Mesenchymal stem cell (in vitro differentiated cells and primary cell): ENCODE measurements at places on chromosomes 3 and 15.

DNA sequence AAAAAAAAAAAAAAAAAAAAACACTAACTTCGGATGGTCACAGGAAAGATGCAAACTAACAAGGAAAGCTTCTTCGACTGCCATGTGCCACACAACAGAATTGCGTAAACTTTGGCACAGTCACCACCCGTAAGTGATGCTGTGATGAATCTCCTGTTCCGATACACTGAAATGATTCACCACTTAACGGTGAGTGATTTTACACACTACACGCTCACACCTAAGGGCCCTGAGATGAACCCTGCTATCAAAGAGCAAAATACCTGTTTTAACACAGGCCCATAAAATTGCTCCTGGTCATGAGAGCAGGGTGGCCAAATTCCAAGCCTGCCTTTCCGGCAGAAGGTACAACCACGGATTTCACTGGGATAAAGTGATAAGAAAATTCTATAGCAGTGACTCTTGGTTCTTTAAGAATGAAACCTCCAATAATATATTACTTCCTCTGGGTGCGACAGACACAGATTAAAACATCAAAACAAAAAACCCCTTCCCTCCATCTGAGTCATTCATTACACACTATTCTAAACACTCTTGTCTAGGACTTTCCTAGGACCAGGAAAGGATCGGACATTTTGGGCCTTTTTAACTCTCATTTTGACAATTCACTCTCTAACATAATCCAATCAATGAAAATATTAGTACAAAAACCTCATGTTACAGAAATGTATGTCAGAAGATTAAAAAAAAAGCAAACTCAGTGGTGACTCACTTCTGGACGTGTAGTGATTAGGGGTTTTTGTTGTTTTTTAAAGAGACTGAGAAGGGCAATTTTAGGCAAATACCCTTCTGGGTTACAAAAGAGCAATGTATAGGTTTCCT, 28.3 kb downstream of the LRIG1 start:
- no peaks in the 10 kb centered on the region for H3K27me3 ChIP-seq
- DNase-seq = peak; percentile 87
- no peaks in the 10 kb centered on the region for H3K36me3 ChIP-seq
- peak overlapping the region; percentile 47 for H3K4me3 ChIP-seq
- peak overlapping the region; percentile 46 for H3K27ac ChIP-seq

- H3K27me3 ChIP-seq = no peaks in the 10 kb centered on the region
- peaks cover 54% of the 10 kb centered on the region for H3K4me1 ChIP-seq
- H3K4me3 ChIP-seq = no peak overlapping the region
Measured at GRCh38 chr15:78992416-78993256, 47.8 kb upstream of the CTSH start.

GRCh38 chr15:36844534-36844998, 255.8 kb downstream of the MEIS2 start:
- no peaks in the 10 kb centered on the region for H3K4me1 ChIP-seq
- peak; percentile 63 for DNase-seq
- no peak overlapping the region for H3K4me3 ChIP-seq
- H3K36me3 ChIP-seq = no peaks in the 10 kb centered on the region

DNA sequence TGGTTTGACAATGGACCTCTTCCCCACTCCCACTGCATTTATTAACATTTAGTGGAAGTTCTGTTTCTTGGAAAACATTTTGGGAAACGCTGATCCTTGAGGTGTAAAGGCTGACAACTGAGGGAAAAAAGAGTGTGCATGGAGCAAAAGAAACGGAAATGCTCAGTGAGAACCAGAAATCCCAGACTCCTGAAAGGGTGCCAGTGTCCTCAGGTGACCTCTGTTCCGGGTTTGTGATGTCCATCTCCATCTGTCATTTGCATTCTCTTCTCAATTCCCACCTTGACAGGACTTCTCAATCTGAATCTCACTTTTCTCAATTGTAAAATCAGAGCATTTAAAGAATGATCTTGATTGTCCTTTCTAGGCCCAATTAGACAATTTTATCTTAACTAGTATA, 71.1 kb upstream of the FAM3D start:
- no peaks in the 10 kb centered on the region for H3K36me3 ChIP-seq
- no peaks in the 10 kb centered on the region for H3K4me1 ChIP-seq
- H3K27me3 ChIP-seq = no peaks in the 10 kb centered on the region
- no peak overlapping the region for H3K27ac ChIP-seq
- no peak for DNase-seq

- H3K27me3 ChIP-seq = no peaks in the 10 kb centered on the region
- peak within 1 kb of the TSS; percentile 97 for H3K27ac ChIP-seq
- H3K36me3 ChIP-seq = peaks cover 9% of the 10 kb centered on the region
- DNase-seq = peak; percentile 92
- peak within 1 kb of the TSS; percentile 78 for H3K4me3 ChIP-seq
Measured at GRCh38 chr15:40340740-40341400, at the start of gene CCDC9B. Gene CCDC9B (minus strand): TSS chr15:40340939. CDS start chr15:40340819, 120 bp downstream.

- H3K36me3 ChIP-seq = no peaks in the 10 kb centered on the region
- H3K4me1 ChIP-seq = peaks cover 1% of the 10 kb centered on the region
- no peak overlapping the region for H3K4me3 ChIP-seq
- H3K27me3 ChIP-seq = no peaks in the 10 kb centered on the region
- no peak for DNase-seq
- H3K27ac ChIP-seq = no peak overlapping the region
Measured at GRCh38 chr3:177487635-177488186, 290.4 kb upstream of the TBL1XR1 start.

DNA sequence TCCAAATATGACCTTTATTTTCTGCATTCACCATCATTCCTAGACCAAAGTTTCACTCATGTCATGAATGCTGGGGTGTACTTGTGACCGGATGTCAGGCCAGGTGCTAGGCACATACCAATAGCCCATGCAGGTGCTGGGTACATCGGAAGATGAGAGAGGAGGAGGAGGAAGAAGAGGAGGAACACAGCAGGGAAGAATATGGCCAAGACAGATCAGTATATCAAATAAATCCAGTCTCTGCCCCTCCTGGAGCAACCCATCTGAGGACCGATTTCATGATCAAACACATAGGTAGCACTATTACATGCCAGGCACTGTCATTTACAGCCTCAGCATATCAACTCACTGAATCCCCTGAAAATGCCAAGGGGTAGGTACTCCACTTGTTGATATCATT, 3.0 kb upstream of the WNT7A start:
- DNase-seq = no peak
- H3K27me3 ChIP-seq = peaks cover 91% of the 10 kb centered on the region
- no peak overlapping the region for H3K4me3 ChIP-seq
- H3K27ac ChIP-seq = no peak overlapping the region
- peaks cover 23% of the 10 kb centered on the region for H3K4me1 ChIP-seq
- H3K36me3 ChIP-seq = no peaks in the 10 kb centered on the region

GRCh38 chr15:70435872-70436271, 327.5 kb downstream of the UACA start:
- H3K4me1 ChIP-seq = no peaks in the 10 kb centered on the region
- H3K27ac ChIP-seq = no peak overlapping the region
- H3K4me3 ChIP-seq = no peak overlapping the region
- H3K36me3 ChIP-seq = no peaks in the 10 kb centered on the region
- peaks cover 91% of the 10 kb centered on the region for H3K27me3 ChIP-seq

DNA sequence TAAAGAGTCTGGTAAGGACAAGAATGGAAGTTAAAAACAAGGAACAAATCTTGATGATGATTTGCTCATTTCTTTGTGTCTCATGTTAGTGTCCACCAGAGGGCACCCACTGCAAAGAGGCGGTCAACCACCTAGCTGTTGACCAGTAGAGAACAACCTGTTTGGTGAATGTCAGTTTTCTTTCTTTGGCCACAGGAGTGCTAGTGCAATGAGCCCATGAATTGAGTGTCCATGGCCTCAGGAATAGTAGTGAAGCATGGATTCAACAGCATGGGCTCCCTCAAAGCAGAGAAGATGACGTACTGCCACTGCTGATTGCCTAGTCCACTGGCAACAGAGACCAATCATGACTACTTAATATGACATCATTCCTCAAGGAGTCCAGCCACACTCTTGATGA, 10.7 kb upstream of the CNTN6 start:
- H3K36me3 ChIP-seq = no peaks in the 10 kb centered on the region
- H3K4me1 ChIP-seq = no peaks in the 10 kb centered on the region
- H3K27me3 ChIP-seq = no peaks in the 10 kb centered on the region
- no peak overlapping the region for H3K27ac ChIP-seq

DNA sequence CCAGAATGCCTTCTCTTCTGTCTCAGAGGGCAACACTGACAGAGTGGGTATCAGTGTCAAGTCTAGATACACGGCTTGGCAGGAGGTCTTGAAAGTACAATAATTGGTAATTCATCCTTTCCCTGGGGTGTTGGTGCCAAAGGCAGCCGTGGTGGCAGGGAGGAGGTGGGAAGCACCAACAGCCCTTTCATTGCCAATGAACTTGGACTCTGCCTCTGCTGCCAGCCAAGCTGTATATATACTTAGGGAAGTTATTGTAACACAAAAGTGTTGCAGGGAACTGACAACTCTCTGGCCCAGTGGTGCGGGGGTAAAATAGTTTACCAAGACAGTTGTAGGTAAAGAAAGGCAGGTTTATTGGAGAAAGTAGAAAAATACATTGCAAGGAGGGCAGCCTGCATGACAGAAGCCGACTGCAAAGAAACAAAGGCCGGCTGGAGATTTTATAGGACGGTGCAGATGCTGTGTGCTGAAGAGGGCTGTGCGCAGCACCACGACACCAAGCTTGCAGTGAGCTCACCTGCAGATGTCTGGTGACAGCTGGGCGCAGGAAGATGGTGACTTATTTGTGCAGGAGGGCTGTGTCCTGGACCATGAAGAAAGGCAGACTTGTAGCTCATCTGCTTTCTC, 4.0 kb upstream of the FAM3D start:
- no peak for DNase-seq
- no peaks in the 10 kb centered on the region for H3K36me3 ChIP-seq
- H3K4me1 ChIP-seq = no peaks in the 10 kb centered on the region
- no peak overlapping the region for H3K4me3 ChIP-seq
- peaks cover 21% of the 10 kb centered on the region for H3K27me3 ChIP-seq

DNA sequence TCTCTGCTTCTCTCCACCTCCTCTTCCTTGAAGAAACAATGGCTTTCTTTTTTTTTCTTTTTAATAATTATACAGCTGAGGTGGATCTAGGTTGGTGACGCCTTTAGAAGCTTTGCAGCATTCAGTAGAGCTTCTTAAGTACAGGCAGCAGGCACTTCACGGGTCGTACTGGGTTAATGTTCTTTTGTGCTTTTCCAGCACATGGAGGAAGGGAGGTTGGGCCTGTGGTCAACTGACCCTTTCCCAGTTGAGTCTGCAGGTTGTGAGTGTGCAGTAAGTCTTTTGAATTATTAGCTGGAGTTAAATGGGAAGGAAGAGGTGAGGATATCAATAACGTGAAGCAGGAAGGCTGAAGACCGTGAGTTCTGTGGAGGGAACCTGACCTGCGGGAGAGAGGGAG, 7.0 kb downstream of the TRAK1 start:
- no peaks in the 10 kb centered on the region for H3K27me3 ChIP-seq
- peaks cover 11% of the 10 kb centered on the region for H3K4me1 ChIP-seq
- peaks cover 25% of the 10 kb centered on the region for H3K36me3 ChIP-seq
- no peak for DNase-seq

GRCh38 chr3:70889162-70890019, 577.0 kb upstream of the MDFIC2 start:
- peak; percentile 11 for DNase-seq
- no peaks in the 10 kb centered on the region for H3K36me3 ChIP-seq
- H3K4me3 ChIP-seq = no peak overlapping the region
- H3K4me1 ChIP-seq = no peaks in the 10 kb centered on the region
- no peaks in the 10 kb centered on the region for H3K27me3 ChIP-seq
- no peak overlapping the region for H3K27ac ChIP-seq
